ENCODE measurements at places on chromosomes 6 and 20.

- no peak for DNase-seq
Measured at GRCh38 chr6:55652429-55652828, 73.4 kb upstream of the HMGCLL1 start.

GRCh38 chr20:7760247-7761031, 179.8 kb downstream of the HAO1 start:
- no peak for DNase-seq

GRCh38 chr6:116439522-116440051, 21.6 kb upstream of the CALHM6 start:
- DNase-seq, result no peak

DNA sequence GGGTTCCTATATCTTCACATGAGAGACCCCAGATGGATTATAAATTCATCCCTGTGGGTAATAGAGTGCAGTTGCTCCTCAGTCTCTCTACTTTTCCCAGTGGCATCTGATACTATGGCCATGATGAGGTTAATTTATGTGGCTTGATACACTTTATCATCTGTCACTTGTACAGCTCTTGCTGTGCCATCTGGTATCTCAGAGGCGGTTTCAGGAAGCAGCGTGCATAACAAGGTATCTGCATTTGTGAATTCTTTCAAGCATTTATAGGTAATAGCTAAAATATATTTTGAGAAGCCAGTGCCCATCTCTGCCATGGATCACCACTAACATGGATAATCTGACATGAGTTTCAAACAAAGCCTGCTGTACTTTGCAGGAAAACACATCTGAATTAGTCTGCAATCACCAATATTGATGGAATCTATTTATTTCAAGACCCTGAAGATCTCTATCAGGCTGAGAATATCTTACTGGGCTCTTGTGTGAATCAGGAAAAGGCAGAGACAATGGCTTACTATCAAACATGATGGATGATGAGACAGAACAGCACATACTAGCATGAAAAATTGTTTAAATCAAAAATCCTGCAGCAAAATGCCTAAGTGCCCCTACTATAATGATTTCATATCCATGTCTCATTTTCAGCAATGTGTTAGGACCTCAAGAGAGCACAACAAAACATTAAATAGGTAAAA, 548.7 kb upstream of the MAP3K7 start:
- no peak for DNase-seq

DNA sequence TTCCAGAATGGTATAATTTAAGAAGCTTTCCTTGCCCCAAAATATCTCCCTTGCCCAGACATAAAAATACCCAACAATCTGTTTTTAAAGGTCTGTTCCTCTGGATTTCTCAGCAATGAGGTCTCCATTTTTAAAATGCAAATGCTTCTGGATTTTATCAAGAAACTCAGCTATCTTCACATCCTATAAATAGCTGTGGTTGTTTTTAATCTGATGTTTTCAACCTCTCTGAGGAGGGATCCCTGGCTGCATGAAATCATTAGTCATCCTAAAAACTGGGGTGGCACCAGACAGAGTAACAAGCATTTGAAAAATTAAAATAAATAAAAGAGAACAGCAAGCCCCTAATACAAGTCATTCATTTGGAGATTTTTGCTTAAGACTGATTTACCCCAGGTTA, 168.5 kb upstream of the ID4 start:
- DNase-seq, result peak; percentile 18

GRCh38 chr6:126027601-126028000, 41.3 kb downstream of the TRMT11 start:
- DNase-seq, result no peak

- DNase-seq, result no peak
Measured at GRCh38 chr6:136592930-136593673, 42.9 kb upstream of the MAP7 start.

GRCh38 chr6:69868252-69868804, 2.0 kb downstream of the COL19A1 start:
- DNase-seq, result no peak

DNA sequence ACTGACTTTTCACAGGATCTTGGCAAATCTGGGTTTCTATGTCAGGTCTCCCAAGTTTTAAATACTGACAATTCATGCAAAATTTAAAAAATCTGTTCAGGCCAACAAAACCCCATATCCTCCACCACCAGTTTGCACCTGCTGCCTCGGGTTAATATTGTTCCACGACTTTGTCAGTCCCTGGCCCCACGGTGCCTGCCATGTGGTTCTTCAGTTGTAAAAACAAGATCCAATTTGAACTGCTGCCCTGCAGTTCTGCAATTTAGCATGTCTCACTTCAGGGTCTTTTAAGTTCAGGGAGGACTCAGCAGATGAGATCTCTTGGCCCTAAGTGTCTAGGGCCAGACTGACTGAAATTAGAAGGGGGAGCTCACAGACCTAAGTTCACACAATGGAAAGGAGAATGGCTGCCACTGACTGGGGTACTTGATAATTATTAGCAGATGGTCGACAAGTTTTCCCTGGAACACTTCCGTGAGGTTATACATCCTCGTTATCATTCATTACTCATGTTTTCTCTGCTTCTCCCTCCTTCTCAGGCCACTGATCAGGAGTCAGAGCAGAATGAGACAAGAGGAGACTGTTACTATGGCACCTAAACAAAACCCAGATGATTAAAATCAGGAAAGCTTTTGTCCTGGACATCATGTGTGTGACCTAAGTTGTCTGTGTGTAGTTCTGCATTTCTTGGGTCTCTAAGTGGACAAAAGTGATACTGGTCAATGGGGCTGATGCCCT, 223.6 kb downstream of the KIF16B start:
- peak; percentile 62 for DNase-seq

DNA sequence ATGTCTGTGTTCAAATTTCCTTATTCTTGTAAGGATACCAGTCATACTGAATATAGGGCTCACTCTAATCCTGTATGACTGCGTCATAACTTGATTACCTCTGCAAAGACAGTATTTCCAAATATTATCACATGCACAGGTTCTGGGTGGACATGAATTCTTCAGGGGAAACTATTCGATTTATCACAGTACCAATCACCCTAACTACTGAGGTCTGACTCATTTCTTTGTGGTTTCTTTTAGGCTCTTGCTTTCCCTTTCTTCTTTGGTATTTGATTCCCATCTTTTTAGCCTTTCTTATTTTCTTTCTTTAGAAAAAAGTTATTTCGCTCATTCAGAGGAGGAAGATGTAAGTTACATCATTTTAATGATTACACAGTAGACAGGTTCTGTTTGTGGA, 40.3 kb upstream of the TBX18 start:
- DNase-seq, result no peak

DNA sequence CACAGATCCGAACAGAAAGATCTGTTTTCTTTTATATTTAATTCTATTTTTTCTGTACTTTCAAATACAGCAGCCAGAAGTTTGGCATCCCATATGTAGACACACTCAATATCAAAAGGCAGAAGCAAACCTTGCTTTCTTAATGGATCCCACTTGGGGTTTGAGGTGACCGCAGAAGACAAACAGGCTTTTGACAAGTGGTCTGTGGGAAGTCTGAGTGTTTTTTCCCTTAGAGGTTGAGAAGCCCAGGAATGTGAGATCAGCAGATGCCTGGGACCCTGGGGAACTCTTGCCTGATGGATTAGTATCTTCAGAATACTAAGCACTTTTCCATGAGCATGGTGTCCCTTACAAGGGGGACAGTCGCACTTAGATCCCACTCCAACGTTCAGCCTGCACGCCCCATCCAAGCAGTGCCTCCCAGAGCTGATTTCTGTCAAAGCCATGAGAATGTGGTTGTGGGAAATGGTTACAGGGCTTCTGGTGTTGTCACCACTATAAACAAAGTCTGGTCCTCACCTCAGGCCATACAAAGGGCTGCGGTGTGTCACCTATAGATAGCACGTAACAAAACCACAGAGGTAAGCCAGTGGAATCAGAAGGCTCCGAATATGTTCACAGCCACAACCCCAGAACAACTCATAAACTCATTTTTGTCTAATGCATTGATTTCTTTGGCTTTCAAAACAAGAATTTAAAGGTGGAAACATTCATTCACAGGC, 12.7 kb downstream of the IL17F start:
- DNase-seq, result no peak

DNA sequence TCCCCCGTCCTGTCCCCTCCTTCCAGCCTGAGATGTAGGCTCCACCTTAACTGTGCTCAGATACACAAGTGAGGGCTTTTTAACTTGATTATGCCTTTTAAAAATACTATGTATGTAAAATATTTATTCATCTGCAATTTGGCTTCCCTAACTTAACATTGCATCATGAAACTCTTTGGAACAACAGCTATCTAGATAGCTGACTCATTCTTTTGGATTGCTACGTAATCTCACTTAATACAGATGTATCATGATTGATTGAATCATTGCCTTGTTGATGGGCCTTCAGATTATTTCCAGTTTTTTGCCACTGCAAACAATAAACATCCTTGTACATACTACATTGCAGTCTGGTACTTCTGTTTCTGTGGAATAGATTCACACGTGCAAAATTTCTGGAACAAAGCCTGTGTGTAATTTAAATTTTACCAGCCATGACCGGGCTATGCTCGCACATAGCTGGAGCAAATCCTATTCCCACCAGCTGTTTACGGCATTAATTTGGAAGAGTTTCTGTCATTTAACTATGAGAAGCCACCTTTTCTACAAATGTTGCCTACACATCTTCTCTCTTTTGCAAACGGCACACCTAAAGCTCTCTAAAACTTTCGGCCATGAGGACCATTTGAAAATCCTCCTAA, 6.5 kb downstream of the PRND start:
- DNase-seq, result no peak

DNA sequence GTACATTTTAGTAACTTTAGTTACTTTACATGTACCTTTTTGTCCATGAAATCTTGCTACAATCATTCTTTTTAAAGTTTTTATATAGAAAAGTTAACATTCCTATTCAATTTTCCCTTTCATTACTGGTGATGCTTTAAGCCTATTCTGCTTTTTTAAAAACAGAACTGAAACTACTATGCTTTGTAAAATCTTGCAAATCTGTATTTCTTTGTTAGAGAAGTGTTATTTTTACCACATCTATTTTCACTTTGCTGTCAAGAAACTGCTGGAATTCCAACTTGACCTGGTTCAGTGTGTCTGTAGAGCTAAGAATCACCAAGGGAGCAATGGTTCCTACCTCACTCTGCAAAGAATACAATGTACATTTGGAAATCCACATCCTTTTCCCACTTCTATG, 21.8 kb upstream of the SAMD5 start:
- DNase-seq, result no peak

GRCh38 chr6:88006557-88006956, 41.1 kb upstream of the SPACA1 start:
- DNase-seq, result no peak

DNA sequence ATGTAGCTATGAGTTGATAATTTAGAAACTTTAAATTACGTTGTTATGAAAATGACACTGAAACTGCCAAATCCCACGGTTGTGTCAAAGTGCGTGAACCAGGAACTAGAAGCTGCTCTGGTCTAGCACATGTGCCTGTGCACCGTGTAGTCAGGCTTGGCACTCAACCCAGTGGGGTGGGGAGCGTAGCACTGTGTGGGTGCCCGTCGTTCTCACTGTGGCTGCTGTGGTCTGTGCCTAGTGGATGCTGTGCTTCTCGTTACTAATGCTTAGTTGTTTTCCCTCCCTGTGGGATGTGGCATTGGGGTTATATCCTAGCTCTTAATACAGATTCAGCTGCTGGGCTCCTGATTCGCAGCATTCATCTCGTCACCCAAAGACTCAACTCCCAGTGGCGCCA, 46.2 kb upstream of the ADIG start:
- DNase-seq, result no peak

GRCh38 chr6:7419065-7419464, 29.5 kb downstream of the RIOK1 start:
- DNase-seq, result no peak

DNA sequence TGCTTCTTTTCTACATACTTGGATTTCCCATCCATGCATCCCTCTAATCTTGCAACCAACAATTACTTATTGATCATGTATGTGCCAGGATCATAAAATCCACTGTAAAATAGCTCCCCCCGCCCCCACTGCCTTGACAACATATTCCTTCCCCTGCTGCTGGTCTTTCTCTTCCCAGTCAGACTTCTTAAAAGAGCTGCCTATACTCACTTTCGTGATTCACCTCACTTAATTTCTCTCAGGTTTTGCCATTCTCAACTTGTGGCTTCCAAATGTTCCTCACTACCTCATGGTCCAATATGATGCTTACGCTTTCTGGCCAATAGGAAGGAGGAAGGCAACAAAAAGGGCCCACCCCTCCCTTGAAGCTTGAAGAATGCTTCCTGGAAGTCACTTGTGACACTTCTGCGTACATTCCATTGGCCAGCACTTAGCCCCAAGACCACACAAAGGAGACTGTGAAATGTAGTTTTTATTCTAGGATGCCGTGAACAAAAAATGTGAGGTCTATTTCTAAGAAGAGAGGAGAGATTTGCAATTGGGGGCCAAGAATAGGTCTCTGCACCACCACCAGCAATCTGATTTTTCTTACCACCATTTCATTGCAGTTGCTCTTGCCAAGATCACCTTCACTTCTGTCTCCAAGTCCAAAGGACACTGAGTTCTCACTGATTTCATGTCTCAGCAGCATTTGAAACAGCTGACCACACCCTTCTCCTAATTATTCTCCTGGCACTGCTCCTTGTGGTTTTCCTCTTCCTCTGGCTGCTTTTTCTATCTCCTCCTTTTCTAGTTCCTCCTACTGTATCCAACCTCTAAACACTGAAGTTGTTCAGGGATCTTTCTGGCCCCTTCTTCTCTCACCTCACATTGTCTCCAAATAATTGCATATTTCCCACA, 30.8 kb downstream of the CD164 start:
- DNase-seq, result no peak

DNA sequence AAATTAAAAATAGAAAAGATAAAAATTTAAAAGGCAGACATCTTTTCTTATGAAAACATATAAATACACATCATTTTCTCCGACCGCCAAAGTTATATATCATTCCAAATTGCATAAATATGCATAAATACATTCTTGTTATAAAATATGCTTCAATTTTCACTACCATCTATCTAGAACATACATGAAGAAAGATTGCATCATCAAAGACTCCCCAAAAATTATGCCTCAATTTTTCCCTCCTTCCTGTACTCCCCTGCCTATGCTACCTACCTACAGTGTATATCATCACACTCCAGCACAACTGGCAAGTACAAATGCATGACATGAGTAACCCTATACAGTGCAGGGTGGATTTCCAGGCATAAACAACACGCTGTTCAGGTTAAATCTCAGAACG, 49.9 kb upstream of the TENT5A start:
- no peak for DNase-seq

- DNase-seq, result no peak
Measured at GRCh38 chr6:157185986-157186385, 137.3 kb downstream of the TMEM242 start.

GRCh38 chr6:106820412-106820852, 154.1 kb downstream of the CD24 start:
- no peak for DNase-seq

DNA sequence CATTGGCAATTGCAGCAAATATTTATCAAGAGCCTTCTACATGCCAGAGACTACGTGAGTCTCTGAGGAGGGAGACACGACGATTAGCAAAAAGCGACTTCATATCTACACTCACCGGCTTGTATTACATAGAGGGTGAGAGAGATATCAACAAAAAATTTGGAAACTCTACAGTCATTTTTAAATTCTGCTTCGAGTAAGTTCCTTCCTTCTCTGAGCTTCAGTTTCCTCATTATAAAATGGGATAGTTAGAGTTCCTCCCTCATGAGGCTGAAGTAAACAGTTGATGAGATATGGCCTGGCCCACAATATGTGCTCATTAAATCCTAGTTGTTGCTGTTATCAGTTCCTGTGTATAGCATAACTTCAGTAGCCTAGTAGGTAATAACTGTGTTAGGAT, 64.1 kb upstream of the SIRPA start:
- DNase-seq, result no peak

GRCh38 chr6:961407-961960, 268.5 kb upstream of the EXOC2 start:
- DNase-seq, result no peak

GRCh38 chr6:723540-723939, 30.6 kb upstream of the EXOC2 start:
- DNase-seq, result no peak
